NCI-H69 (cell line): ENCODE measurements at places on chromosomes 16 and 17.

DNA sequence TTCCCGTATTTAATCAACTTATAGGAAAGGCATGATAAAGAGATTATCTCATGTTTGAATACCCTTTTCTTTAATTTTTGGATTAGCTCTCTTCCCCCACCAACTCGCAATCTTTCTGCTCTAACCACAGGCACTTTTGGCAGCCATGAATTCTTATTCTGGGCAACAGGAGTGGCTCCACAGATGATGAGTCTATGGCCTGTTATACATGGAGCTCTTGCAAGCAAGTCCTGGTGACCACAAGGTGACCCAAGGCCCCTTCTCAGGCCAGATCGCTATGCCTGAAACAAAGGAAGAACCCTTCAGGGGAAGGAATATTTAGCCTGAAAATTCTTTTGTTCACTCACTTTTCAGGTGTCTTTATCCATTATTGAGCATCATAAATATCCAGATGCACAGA is 10.8 kb upstream of the ZNF267 start:
- no peak for DNase-seq

DNA sequence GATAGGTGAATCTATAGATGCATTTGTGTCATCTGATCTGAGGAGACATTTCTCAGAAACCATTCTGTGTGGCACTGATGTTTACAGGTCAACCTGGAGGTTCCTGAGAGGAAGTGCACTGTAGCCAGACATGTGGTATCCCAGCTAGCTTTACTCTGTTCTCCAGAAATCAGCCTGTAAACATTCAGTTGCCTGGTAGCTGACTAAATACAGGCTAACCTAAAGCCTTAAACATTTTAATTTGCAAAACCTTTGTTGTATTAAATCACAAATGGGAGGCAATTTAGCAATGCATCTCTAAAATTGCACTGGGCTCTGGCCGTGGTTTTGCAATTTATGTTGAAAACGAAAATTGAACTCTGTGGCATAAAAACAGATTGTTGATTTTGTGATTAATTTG is 207.6 kb downstream of the FTO start:
- peak; percentile 11 for DNase-seq

GRCh38 chr16:20791923-20792612 is 14.2 kb downstream of the ERI2 start:
- DNase-seq = no peak

DNA sequence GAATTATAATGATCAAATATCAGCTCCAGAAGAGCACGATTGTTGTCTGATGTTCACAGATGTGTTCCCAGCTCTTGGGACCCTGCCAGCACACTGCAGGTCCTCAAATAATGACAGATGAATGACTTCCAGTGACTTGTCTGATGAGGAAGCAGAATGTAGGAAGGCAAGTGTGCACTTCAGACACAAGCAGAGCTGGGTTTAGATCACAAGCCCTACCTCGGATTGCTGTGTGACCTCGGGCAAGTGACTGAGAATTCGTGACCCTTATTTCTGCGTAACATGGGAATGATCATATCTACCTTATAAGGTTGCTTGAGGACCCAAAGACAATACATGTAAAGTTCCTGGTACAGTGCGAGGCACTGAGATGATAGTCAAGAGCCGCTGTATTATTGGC is 182.2 kb downstream of the ABCC12 start:
- DNase-seq = no peak

DNA sequence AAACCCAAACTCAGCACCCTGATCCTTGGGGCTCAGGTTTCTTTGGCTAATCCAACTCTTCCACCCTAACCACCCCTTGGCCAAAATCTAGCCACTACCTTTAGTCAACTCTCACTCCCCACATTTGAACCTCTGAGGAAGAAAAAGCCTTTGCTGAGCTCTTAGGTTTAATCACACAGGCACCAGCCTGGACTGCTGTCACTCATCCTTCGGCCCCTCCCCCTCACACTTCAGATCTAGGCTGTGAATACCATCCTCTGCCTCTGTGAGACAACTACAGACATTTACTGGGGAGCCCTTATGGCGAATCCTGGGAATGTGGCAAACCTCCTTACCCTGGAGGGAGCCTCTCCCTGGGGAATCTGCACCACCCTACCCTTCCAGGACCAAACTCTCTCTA is 5.3 kb upstream of the RNASEK start:
- DNase-seq = no peak

GRCh38 chr16:27852681-27853080 is 210.8 kb downstream of the GSG1L start:
- peak; percentile 9 for DNase-seq

DNA sequence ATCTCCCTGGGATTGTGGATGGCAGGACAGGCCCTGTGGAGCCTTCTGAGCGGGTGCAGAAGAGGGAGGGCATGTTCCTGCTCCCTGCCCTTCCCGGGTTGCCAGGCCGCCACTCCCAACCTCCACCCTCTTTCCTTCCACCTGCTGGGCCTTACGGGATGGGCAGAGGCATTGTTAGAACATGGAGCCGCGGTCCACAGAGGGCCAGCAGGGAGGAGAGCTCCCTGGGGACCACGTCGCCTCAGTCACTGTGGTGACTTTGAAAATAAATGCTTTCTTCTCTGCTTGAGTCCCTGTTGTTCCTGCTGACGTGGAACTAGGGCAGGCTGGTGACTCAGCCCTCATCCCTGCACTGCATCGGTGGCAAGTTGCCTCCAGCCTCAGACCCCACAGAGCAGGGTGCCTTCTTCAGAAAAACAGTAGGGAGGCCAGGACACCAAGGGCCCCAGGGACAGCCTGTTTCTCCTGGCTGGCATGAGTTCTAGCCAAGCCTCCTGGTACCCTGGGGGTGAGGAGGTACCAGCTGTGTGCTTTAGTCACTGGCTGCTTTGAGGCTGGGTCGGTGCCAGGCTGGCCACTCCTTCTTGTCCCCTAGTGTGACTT is 224.9 kb downstream of the SEC14L1 start:
- DNase-seq = peak; percentile 95

DNA sequence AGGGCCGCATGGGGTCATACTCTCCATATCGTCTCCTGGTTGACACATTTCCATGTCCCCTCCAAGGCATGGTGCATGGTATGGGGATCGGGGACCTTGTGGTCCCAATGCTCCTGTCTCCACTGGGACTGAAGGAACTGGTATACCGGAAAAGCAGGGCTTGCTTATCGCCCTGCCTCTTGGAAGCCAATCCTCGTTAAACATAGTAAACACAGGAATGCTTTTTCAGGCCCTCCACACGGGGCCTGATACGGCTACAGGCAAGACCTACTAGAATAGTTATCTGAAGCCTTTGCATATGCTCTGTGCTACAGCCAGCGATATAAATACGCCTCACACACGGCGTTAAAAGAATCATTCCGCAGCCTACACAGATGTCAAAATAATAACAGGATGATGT is 159.5 kb downstream of the SHISA9 start:
- DNase-seq = no peak

GRCh38 chr16:77221482-77221881 is 22.3 kb downstream of the SYCE1L start:
- DNase-seq = no peak
